ENCODE measurements at places on chromosomes 6 and 20.
A peak's percentile ranks its signal among the peaks of the same experiment; 100 is the strongest.

GRCh38 chr20:9506280-9506821 lies 8.0 kb upstream of the LAMP5 start:
- DNase-seq, result no peak

DNA sequence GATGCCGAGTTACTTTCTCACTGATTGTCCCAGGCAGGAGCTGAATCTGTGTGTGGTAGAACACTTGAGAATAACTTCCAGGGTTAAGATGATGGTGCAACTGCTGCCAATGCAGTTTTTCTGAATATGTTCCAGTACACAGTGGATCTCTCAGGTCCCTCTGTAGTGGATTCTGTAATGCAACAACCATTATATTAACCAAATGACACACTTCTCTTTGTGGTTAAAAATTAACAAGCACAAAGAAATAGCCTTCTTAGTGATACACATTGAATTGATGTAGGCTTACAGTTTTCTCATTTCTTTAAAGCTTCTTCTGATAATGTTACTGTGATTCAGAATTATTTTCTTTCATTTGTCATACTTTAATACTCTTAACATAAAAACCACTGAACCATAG lies 383.8 kb downstream of the ADGRB3 start:
- DNase-seq, result no peak

GRCh38 chr6:16334671-16335070 lies 96.3 kb downstream of the GMPR start:
- no peak for DNase-seq

GRCh38 chr6:63502156-63502555 lies 70.1 kb upstream of the LOC128125822 start:
- no peak for DNase-seq

DNA sequence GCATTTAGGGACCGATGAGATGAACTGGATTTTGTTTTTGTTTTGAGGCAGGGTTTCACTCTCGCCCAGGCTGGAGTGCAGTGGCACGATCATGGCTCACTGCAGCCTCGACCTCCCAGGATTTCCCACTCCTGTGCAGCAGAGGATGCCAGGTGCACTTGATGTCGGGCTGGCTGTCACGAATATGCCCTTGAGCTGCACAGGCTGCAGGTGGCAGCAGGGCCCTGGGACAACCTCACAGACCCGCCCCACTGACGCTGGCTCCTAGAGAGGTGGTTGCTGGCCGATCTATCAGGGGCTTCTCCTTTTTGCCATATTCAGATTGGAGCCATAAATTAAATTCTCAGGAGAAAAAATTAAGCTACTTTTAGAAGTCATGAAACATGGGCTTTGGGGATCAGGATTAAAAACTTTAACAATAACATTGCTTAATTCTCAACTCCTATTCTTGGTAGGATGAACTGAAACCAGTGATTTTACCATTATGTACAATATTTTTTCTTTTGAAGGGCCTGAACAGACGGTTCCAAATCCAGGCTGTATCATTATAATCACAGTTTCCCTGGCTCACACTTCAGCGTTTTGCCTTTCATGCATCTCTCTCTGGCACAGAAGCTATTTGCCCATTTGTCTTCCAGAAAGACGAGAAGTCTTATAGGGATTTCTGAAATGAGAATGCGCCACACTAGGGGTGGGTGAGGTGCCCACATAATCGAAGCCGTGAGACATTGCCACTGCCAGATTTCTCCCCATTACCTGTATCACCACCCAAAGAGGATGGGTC lies 32.4 kb downstream of the NQO2 start:
- DNase-seq, result peak; percentile 4

DNA sequence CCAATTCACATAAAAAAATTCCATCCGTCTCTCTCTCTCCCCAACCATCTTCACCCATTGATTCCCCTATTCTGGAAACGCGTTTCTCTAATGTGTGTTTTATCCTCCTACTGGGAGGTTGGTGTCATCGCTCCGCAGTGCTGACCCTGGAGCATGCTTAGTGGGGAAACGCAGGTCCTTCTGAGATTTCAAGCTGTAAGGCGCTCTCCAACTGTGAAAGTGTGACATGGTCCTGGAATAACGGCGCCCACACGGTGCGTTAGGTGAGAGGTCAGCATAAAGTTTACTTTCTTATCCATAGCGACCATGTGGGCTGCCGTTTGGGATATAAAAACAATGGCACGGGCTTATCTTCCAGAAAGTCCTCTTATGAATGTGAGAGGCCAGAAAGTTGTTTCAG lies 123.9 kb downstream of the WDR27 start:
- DNase-seq, result no peak

GRCh38 chr6:88008831-88009231 lies 38.8 kb upstream of the SPACA1 start:
- DNase-seq, result no peak

All from NCI-H2227 treated with DMSO at 0.1 percent for 48 hours (cell line).